Activated CD4-positive, alpha-beta T cell treated with anti-CD3 and anti-CD28 coated beads for 24 hours (primary cell): ENCODE measurements at places on chromosomes 7 and 10.
A peak's percentile ranks its signal among the peaks of the same experiment; 100 is the strongest.

GRCh38 chr10:6642876-6643275, 62.8 kb upstream of the PRKCQ start:
- no peak for DNase-seq

- no peak for DNase-seq
These were observed 186.1 kb downstream of the TRIL start for GRCh38 chr7:28771906-28772622.

DNA sequence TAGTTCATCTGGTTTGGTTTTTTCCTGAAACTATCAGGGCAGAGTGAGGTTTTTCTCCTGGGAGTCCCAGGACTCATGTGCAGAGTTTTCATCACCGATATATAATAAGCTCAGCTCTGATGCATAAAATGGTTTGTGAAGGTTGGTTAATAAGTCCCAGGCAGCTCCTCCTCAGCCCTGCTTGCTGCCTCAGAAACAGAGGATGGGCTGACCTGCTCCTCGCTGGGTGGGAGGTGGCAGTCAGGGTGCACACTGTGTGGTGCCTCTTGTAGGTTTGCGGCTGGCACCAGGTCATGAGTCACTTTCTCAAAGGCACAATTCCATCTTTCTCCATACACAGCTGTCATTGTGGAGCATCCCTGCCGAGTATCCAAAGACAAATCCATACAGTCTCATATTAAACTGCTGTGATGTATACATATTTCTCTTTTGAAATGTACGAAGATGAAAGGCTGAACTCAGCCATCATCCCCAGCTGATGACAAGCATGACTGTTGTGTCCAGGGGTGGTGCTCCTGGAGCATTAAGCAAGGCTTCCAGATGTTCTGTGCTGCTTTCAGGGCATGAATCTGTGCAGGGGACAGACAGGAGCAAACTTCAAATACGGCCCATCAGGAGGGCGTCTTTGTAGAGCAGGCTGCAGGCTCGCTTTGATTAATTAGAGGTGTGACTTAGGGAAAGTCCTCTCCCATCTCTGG, 125.7 kb upstream of the NPS start:
- DNase-seq: no peak

DNA sequence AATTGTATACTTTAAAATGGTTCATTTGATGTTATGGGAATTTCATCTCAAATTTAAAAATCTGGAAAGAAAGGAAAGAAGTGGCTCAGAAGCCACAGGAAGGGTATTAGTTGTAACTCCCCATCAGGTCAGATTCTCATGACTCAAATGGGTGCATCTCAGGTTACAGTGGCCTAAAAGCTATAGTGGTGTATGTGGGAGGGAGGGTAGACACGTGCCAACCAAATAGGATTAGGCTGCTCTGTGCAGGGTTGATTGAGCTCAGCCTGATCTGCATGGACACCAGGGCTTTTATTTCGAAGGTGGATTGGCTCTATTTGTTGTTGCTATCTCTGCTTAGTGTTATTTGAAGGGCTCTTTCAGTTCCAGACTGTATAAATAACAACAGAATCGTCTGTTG, 121.5 kb upstream of the PRR15 start:
- no peak for DNase-seq

GRCh38 chr10:101032637-101033224, 1.7 kb downstream of the SFXN3 start:
- DNase-seq: peak; percentile 42

DNA sequence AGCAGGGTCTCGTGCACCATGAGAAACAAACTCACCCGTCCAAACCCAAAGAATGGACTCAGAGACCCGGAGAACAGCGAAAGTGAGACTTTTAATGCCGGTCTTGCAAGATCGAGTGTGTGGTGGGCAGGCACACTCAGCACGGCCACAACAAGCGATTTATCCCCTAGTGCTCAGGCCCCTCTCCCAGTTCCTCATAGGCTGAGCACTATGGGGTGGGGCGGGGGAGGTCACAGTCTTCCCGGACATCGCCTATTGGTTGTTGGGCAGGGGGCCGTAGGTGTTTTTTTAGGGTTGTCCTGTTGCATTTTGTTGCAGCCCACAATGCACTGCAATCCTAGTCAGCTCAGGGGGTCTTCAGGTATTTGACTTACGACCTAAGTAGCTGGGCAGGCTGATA, 608.3 kb upstream of the FOXK1 start:
- no peak for DNase-seq

DNA sequence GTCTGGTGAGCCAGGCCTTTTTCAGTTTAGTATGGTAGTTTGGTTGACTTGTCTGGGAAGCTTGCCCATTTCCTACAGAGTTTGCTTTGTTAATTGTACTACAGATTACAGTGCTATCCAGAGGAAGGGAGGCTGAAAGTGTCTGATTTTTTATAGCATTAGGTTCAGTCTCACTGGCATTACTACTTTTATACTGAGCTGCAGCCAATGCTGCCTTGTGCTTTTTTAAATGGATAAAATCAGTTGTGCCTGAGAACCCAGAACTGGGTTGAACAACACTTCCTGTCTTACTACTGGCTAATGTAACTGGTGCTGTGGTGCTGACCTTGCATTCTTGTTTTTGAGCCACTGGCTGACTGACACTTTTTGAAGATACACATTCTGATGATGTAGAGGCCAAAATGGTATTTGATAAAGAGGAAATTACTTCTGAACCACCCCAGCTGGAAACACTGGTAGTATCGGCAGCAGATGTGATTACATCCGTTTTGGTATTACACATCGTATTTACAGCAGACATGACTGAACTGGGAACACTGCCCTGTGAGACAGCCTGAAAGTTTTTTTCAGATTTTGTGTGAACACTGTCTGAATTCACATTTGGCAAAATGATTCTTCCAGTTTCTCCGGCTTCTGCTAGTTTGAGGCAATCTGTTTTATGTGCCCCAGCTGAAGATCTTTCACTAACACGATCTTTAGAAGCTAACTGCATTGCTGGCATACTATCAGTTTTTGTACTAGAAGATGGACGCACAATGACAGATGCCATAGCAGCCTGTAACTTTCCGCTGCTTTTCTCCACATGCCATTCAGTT, 74.1 kb downstream of the NRBF2 start:
- DNase-seq: no peak

DNA sequence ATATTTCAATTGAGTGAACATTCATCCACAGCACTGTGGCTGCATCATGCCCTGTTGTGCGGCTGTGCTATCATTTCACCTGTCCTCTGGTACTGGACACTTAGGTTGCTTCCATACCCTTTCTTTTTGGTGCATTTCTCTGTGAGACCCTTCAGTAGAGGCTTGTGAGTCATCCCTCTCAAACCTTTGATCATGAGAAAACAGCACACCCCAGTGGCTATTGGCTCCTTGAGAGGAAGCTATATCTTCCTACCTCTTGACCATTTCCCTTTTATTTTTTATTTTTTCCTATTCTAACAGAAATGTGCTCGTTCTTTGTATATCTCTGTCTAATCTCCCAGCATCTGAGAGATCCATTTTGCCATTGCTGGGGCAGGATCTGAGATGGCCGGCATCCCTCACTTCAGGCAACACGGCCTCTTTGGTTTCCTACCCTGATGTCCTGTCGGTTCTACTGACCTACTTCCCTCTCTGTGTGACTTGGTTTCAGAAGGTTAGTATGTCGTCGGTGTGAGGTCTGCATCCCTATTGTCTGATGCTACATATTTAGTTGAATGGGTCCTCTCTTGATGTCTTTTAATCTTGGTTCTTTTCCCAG, 23.8 kb upstream of the PIK3AP1 start:
- no peak for DNase-seq

DNA sequence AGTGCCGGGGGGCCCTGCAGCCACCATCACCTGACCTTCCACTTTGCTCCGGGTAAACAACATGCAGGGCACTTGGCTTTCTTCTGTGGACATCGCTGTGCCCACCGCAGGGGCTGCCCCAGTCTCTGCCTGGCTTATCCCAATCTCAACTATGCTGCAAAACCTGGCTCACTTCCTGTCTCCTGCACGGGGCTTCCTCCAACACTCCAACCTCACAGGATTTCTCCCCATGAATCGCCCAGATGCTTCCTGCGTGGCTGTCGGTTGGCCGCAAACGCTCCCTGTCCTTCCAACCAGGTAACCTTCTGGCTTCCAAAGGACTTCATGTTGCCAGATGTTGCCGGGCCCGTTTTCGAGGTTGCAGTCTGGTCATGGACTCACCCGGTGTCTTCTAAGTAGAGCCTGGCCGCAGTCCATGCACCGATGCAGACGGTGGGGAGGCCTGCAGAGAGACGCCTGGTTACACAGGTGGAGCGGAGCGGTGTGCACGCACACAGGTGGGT, 109.0 kb downstream of the VIPR2 start:
- DNase-seq: no peak

- DNase-seq: no peak
These were observed 4.8 kb upstream of the LIPA start for GRCh38 chr10:89256340-89256739.

DNA sequence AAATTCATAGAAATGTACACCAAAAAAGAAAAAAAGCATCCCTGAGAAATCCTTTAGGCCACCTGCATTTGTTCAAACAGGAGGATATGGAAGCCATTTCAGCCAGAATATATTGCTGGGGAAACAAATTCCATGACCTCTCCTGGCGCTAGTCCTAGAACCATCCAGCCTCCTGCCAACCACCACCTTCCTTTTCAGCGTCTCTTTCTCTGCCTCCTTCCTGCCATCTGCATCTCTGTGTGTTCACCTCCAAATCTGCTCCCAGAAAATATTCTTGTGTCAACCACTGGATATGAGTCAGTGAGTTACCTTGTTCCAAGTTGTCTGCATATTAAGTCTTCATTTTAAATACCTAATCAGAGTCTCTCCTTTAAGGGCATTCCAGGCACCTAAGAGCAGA, 50.6 kb upstream of the NPY start:
- no peak for DNase-seq

DNA sequence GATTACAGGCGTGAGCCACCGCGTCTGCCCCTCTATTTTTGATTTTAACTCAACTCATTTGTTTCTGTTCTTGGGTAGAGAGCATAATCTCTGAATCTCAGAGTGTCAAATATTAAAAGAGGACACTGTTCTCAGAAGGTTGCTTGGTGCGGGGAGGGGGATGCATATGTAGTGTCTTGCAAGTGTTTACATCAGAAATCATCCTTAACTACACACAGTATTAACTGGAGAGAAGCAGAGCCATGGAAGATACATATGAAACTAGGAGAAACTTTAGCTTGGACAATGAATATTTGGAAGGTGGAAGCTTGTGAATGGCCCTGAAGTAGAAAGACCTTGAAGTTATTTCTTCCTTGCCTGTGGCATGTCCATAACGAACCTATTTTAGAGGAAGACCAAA, 57.5 kb downstream of the XRCC2 start:
- DNase-seq: no peak

DNA sequence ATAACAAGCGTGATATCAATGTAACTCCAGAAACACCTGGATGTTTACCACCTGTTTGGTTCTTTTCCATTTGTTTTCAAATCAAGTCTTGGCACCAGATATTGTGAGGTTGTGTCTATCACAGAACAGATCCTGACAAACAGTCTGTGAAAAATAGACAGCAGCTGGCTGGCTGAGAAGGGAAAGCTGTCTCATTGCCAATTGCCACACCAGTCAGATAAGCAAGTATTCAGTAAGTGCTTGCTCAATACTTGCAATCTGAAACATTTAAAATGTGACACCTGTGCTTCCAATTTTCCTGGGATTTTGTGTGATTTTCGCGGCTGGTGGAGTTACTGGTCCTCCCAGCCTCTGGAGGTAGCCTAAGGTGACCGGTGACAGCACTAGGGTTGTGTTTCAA, 147.9 kb upstream of the MYO3A start:
- DNase-seq: no peak

DNA sequence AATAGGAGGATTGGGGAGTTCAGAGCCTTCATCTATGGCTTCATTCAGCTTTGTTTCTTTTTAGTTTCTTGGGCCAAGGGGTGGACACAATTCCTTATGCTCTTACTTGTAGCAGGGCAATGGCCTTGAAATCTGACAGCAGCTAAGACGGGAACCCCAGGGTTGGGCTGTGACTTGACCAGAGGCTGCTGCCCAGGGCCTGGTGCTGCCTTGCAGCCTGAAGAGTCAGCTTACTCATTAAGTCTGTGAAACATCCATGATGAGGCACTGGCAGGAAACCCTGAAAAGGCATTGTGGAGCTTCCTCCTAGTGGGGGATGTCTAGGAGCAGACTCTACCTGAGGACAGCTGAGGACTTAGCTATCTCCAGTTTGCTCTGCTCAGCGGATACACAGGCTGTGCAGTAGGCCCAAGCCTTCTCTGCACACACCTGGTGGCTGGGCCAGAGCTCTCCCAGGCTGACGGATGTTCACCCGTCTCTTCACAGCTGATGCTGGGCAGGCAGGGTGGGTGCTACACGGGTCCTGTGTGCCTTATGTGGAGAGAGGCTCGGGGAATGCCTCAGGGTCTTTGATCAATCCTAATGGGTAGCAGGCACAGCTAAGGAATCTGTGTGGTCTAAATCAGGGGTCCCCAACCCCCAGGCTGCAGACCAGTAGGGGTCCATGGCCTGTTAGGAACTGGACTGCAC, 17.8 kb downstream of the CXCL12 start:
- no peak for DNase-seq

GRCh38 chr7:6248581-6248980, 23.8 kb downstream of the CYTH3 start:
- DNase-seq: no peak

GRCh38 chr7:28609608-28610007, 197.3 kb downstream of the CREB5 start:
- DNase-seq: no peak

GRCh38 chr7:39621261-39621660, 2.1 kb upstream of the RALA start:
- no peak for DNase-seq

- DNase-seq: no peak
These were observed 27.1 kb downstream of the SLF2 start for GRCh38 chr10:100939763-100940344.

DNA sequence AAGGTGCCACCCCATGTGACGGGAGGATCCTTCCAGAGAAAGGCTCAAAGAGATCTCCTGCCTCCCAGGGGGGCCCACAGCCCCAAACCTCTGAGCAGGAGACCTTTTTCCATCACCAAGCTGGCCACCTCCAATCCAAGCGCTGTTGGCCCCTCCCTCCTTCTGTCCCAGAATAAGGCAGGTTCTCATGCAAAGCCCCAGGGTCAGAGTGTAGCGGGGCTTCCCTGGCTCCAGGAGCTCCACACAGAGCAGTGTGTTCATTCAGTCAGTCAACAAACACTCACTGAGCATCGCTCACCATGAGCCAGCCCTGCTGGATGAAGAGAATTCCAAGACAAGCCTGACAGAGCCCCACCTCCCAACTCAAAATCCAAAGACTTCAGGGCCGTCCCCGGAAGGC, 39.0 kb downstream of the TNRC18 start:
- DNase-seq: no peak

DNA sequence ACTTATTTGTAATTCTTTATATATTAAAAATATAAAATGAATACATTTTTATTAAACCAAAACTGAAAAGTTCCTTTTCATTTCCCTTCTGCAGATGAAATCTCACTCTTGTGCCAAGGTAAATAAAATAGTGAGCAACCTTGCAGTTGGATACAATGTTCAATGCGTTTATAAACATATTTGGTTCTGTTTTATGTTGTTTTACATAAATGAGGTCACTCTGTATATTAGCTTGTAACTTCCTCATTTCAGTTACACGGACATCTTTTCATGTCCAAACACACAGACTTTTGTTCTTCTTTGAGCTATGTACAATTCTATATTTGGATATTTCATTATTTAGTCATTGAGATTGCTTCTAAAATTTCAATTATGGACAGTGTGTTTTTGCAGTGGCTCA, 107.7 kb downstream of the BBS9 start:
- no peak for DNase-seq

- peak; percentile 13 for DNase-seq
These were observed 52.2 kb upstream of the MKI67 start for GRCh38 chr10:128178302-128178958.
